ENCODE measurements at places on chromosomes 1 and 21.

DNA sequence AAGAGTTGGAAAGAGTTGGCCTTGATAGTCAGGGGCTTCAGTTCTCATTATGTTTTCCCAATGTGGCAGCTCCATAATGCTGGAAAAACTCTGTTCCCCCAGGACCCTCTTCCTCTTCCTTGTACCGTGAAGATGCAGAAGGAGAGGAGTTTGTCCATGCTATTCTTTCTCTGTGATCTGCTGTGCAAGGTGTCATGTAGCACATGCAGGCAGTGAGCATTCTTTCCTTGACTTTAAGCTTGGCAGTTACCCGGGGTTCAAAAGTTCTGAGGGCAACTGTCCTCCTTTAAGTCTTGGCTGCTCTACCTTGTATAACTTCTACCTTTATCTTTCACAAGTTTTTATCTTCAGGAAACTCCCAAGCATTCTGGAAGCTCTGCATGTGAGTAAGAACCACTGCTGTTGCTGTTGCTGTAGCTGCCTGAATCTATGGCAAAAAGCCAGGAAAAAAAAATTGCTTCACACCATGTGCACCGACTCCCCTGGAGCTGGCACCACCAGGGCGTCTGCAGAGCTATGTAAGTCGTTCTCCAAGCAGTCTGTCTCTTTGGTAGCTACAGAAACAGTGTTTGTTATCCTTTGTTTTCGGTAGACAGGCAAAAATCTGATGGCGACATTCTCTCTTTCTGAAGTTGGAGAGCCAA, 42.7 kb upstream of the SLC16A1 start:
- DNase-seq: no peak

GRCh38 chr1:93738926-93739325, 57.3 kb upstream of the BCAR3 start:
- DNase-seq: no peak

DNA sequence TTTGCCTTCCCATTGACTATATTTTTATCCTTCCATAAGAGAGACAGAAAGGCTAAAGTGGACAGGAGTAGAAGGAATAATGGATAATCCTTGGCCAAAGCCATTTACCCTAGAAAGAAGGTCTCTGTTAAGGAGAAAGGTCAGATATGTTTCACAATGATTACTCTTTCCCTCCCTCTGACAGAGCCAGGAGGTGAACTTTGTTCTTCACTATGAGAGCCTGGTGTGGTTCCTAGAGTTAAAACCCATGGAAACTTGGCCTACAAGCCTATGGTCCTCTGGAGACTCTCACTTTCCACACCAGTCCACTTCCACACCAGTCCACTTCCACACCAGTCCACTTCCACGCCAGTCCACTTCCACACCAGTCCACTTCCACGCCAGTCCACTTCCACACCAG, 479.9 kb upstream of the ZP4 start:
- DNase-seq: no peak

DNA sequence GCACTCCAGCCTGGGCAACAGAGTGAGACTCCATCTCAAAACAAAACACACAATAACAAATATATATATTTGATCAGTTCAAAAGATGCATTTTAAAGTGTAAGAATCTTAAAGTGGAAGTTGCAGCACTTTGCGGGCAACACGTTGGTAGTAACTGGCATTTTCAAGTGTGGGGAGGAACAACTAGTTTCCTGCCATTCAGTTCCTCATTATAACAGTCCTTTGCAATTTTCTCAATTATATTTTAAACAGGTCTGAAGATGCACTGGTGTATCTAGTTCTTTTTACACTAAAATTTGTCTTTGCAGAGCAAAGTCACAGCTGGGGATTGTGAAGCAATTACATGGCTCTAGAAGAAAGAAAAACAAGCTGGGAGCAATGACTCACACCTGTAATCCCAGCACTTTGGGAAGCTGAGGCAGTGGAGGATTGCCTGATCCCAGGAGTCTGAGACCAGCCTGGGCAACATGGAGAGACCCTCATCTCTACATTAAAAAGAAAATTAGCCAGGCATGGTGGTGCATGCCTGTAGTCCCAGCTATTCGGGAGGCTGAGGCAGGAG, 25.3 kb downstream of the RRAGC start:
- DNase-seq: no peak

DNA sequence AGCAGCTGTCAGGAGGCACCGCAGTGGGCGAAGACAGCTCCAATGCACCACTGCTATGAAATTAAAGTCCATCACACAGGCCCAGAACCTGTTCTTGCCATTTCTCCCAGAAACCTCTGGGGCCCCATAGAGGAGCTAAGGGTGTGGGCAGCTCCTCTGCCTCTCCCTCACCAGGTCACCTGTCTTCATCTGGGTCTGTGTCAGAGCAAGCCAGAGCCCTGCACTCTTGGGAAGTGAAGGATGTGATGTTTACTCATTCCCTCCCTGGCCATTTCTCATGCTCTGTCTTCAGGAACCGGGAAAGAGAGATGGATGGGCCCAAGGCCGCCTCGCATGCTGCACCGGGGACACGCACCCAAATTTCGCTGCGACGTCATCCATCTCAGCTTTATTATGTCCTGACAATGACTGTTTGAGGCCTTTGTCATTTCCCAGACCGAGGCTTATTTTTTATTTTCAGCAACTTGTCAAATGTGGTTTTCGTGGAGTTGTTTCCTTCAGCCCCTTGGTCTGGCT, 216.1 kb downstream of the NPHP4 start:
- no peak for DNase-seq

- DNase-seq: no peak
Observed at GRCh38 chr1:97943354-97943753, 22.5 kb upstream of the DPYD start.

GRCh38 chr1:176222196-176222595, 15.1 kb upstream of the COP1 start:
- DNase-seq: no peak

- no peak for DNase-seq
Observed at GRCh38 chr1:228347181-228347580, 59.5 kb downstream of the TRIM11 start.

- DNase-seq: no peak
Observed at GRCh38 chr1:65791396-65791795, 1.3 kb upstream of the PDE4B start.

- no peak for DNase-seq
Observed at GRCh38 chr21:15367061-15367626, 302.3 kb upstream of the NRIP1 start.

DNA sequence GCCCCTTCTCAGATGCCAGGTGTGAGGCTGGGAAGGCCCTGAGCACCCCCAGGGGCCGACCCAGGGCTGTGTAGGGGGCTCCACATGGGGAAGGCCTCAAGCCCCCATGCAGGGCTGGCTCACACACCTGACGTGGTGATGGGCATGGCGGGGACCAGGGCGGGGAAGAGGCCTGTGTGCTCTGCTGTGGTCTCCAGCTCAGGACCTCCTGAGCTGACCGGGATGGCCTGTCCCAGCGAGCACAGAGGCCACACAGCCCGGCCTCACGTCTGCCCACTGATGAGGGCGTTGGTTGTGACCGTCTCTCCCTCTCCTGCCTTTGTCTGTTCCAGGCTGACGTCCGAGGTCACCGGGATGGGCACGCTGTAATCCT, 40.2 kb upstream of the COL6A1 start:
- DNase-seq: no peak

DNA sequence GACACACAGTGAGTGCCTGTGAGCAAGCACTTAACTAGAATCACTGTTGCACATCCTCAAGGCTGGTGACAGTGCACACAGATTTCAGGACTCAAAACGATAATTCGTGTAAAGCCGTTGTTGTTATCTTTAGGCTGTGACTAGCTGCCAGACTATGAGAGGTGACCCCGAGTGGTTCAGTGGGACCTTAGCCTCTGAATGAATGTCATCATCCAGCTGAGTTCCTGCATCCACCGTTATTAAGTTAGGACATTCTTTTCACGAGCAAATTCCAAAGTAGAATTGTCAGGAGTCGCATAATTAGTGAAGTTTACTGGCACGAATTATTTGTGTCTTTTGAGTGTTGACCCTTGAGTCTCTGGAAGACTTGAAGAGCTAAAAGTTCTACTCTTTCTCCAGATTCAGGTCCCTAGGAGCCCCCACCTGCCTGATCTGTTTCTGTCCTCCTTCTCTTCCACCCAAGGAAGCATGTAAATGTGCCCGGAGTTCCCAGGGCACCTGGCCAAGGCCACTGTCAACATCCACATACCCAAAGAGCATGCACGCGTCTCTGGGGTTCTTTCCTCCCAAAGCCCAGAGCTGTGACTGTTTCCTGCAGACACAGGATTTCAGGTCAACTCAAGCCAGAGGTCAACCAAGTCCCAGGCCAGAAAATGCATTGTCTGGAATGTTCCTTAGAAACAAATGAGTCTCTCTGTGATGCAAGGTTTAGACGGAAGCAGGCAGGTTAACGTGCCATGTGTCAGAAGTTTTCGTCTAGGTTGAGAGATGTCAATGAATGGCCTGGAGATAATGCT, 207.2 kb downstream of the TOMM20 start:
- DNase-seq: no peak

GRCh38 chr1:207495801-207496792, at the start of gene CR1:
CR1 (plus strand) TSS chr1:207496157; CDS start chr1:207496268, 111 bp downstream.
- DNase-seq: peak; percentile 59

DNA sequence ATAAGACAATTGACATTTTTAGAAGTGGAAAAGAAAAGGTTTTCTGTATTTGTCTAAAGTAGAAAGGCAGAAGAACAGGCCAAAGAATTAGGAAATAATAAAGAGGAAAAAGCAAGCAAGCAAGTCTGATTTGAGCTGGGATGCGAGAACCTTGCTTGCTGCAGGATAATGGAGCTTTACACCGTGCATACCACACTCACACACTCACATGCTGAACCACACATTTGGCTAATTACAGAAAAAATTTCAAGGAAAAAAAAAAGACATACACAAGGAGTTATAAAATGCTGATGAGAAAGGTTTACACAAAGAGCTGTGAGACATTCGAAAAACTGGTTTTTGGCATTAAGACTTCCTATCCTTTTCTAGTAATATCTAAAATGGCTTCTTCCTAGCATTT, 593.9 kb downstream of the KIF26B start:
- DNase-seq: no peak

- no peak for DNase-seq
Observed at GRCh38 chr1:211598514-211598913, 19.6 kb upstream of the SLC30A1 start.

DNA sequence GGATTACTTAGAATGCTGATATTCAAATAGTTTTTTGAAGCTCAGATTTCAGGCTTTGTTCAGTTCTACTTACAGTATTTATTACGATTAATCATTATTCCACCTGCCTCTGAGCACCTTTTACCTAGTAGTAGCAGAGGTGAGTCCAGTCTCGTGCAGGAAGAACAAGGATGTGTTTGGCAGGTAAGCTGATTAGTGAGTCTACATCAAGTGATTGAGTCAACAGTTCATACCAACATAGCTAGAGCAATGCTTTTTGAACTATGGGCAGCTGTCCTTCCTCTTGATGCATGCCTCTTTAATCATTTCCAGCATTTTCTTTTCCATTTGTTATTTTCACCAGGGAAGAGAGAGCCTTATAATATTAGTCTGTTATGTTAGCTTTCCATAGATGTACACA, 838.9 kb downstream of the USP25 start:
- no peak for DNase-seq

- no peak for DNase-seq
Observed at GRCh38 chr1:235275223-235275622, 52.8 kb downstream of the ARID4B start.

DNA sequence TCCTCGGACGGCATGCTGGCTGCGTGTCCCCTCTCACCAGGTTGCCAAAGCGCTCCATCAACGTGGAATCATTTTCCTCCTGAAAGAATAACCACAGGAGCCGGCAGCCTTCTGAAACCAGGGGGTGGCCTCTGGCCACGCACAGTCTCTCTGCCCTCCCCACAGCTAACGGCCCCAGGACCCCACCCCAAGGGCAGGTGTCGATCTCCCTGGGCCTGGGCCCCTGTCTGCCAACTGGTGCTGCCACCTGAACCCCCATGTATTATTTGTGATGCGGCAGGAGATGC, 46.1 kb downstream of the KCNAB2 start:
- DNase-seq: no peak

GRCh38 chr1:224431726-224432125, 2.9 kb downstream of the WDR26 start:
- DNase-seq: no peak

- peak; percentile 72 for DNase-seq
Observed at GRCh38 chr1:181485287-181486097, 2.2 kb downstream of the CACNA1E start.

GRCh38 chr1:5758859-5759578, 233.2 kb downstream of the NPHP4 start:
- DNase-seq: no peak

DNA sequence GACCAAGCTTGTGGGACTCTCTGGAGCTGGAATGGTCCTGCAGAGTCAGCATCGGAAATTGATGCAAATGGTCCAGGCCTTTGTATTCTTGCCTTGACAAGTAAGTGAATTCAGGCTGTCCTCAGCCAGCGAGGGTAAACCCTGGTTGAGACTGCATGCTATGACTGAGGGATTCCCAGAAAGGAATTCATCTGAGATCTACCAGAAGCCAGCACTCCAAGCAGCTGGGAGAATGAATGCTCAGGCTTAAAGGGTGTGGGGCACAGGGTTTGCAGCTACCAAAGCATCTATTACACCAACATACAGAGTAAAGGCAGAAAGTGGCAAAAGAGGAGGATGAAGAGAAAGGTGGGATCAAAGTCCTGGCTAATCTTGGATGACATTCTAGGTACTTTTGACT, 257.0 kb upstream of the LYPLAL1 start:
- no peak for DNase-seq
